NCI-H1694 (cell line): ENCODE measurements at places on chromosomes 5 and 9.

DNA sequence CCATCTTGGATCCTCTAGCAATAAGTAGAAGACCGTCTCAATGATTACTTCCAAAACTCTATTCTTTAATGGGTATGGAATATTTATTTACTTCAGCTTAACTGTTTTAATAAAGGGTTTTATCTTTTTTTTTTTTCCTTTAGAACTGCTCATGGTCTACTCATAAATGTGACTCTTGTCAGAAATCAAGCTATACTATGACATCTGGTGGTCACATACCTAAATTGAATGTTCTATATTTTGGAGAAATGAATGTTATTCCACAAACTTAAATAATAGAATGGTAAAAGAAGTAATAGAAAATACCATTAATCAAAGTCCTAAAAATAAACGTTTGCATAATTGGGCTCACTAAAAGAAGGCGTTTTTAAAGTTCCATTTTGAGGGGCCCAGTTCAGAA is 131.2 kb upstream of the PLCXD3 start:
- no peak for DNase-seq

- DNase-seq, result peak; percentile 49
These were observed 426 bp downstream of the FAM114A2 start for GRCh38 chr5:154038261-154038706.

DNA sequence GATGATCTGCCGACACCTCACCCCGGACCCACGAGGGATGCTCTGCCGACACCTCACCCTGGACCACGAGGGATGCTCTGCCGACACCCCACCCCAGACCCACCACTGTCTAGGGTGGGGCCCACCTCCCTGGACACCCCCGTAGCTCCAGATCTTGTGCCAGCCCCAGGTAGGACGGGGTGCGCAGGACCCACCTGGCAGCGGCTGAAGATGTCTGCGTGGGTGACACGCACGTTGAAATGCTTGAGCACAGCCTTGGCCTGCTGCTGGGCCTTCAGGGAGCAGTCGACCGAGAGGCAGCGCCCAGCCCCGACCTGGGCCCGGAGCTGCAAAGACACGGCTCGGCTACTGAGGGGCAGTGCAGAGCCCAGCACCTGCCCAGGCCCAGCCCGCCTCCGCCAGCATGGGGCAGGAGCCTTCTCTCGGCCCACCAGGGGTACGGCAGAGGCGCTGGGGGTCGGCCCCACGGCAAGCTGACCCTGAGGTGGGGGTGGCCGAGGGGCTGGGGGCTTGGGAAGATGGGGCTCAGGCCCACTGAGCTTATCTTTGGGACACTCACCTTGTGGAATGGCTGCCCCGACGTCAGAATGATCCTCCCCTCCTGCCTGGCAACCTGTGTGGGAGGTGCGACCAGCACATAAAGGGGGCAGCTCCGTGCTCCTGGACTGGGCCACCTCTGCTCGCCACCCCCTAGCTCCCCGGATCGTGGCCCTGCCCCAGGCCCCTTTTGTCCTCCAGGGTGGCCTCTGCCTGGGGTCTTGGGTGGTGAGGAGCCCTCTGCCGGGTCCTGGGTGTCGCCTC is 21.7 kb upstream of the NRARP start:
- DNase-seq, result no peak

GRCh38 chr5:144378681-144379080 is 208.0 kb downstream of the KCTD16 start:
- peak; percentile 91 for DNase-seq

DNA sequence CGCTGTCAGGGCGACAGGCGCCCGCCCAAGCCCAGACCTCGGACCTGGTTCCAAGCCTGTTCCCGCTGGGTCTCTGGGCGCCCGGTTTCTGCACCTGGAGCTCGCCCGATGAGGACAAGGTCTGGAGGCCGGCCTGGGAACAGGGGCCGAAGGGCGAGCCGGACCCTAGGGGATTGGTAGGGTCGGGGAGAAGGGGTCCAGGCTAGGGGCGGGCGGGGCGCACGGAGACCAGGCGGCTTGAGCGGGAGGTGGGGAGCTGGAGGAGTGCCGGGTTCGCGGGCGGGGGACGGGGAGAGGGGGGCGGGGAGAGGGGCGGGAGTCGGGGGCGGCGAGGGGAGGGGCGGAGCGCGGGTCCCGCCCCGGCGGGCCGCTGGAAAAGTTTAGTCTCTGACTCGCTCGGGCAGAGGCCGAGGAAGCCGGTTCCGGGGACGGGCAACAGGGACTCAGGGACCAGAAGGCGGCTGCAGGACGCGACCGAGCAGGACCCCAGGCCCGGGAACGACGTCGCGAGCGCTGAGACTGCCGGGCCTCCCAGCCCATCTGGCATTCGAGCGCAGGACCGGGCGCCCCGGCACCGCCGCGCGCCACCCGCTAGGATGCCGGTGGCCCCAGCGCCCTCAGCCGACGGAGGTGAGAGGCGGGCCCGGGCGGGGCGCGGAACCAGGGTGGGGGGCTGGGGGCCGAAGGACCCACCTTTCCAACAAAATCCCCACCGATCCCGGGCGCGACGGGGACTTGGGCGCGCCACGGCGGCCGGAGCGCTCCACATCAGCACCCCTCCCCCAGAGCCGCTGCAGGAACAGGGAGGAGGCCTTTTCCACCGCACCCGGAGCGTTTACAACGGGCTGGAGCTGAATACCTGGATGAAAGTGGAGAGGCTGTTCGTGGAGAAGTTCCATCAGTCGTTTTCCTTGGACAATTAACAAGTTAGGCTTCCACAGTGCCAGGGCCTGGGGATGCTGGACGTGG is at the start of gene S1PR3:
S1PR3 (plus strand) TSS at position 403 of the 969 bp plus-strand sequence. CDS start 9,733 bp downstream, outside the sequence.
- DNase-seq, result no peak

- no peak for DNase-seq
These were observed 31.1 kb upstream of the CPLX2 start for GRCh38 chr5:175840050-175840841.

GRCh38 chr9:117725426-117725887 is 21.3 kb downstream of the TLR4 start:
- DNase-seq, result no peak

GRCh38 chr9:17969232-17969631 is 390.4 kb downstream of the SH3GL2 start:
- no peak for DNase-seq

- DNase-seq, result no peak
These were observed 40.1 kb downstream of the SLC6A3 start for GRCh38 chr5:1405121-1405520.

DNA sequence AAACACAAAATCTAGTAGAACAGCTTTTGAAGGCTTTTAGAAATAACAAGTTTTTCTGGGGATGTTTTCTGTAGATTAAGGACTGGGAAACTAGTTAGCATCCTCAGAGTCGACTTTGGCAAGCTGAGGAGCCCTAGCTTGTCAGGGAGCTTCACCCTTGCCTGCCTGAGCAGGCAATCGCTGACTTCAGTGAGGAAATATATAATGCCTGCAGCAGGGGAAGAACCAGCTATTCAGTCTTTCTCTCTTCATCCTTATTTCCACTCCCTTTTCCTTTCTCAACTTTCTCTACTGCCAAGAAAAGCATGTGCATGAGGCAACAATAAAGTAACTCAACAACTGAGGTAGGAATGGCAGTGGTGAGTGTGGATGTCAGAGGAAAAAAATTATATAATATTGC is 54.7 kb downstream of the PLK2 start:
- DNase-seq, result no peak

- peak; percentile 32 for DNase-seq
These were observed 10.8 kb upstream of the NIPAL4 start for GRCh38 chr5:157449011-157449723.

DNA sequence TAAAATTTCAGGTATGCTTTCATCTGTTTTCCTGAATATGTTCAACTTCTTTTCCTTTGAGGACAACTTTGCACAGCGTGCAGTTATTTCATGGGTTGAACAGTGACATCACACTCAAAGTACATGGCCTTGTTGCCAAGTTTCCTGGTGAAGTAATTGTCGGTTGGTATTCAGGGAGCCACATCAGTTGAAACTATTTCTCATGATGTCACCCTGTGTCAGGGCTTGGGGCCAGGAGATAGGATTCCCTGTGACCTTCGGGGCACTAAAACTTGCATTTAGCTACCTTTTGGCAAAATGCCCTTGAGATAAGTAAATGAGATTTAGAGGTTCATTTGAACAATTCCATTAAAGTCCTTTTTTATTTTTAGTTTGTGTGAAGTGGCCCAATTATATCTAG is 383.9 kb downstream of the SH3GL2 start:
- DNase-seq, result no peak

GRCh38 chr9:134503301-134504105 is 138.1 kb upstream of the COL5A1 start:
- DNase-seq, result no peak

DNA sequence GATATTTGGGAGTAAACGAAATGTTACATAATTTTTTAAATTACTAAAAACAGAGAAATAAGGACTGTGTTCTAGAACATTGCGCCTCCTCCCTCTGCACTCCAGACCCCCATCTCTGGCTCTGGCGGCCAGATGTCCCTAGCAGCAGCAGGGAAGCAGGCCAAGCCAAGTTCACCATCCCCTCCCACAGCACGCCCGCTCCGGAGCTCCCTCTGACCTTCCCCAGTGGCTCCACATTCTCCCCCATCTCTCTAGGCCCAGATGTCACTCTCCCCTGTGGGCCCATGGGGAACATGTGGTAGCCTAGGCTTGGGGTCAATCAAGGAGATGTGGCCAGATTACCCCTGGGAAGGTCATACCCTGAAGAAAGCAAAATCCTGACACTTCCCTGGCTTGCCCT is 6.3 kb upstream of the WNK2 start:
- DNase-seq, result no peak

GRCh38 chr5:122172207-122172606 is 42.9 kb downstream of the ZNF474 start:
- no peak for DNase-seq

DNA sequence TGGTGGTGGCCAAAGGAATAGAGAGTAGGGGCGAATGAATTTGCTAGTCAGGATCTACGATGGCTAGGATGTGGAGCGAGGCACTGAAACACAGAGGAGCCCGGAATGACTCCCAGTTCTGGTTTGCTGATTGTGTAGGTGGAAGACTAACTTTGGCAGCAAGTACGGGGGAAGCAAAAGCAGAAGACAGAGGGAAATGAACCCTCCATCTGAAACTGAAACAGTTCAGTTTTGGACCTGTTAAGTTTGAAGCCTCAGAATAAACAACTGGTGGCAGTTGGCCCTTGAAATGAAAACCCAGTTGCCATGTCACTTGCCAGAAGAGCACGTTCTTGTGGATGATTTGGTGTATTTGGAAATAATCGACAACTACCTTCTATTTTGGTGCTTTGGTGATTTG is 15.4 kb upstream of the SMIM15 start:
- DNase-seq, result no peak

DNA sequence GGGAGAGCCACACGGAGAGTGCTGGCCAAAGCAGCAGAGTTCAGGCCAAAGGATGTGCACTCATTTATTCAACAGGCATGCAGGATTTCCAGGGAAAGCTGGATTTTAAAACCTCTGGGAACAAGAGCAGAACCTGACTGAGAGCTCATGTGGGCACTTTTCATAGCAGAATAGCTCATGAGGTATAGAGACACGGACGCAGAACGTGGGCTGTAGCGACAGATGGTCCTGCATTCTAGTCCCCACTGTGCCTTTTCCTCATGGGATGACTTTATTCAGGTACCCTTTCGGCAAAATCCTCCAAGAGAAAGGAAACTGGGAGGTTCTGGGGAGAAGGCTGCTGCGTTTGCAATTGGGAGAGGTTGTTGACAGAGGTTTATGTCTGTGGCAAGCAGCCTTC is 5.4 kb downstream of the IL4 start:
- no peak for DNase-seq

- DNase-seq, result no peak
These were observed 61.3 kb downstream of the WDR36 start for GRCh38 chr5:111153483-111153882.

DNA sequence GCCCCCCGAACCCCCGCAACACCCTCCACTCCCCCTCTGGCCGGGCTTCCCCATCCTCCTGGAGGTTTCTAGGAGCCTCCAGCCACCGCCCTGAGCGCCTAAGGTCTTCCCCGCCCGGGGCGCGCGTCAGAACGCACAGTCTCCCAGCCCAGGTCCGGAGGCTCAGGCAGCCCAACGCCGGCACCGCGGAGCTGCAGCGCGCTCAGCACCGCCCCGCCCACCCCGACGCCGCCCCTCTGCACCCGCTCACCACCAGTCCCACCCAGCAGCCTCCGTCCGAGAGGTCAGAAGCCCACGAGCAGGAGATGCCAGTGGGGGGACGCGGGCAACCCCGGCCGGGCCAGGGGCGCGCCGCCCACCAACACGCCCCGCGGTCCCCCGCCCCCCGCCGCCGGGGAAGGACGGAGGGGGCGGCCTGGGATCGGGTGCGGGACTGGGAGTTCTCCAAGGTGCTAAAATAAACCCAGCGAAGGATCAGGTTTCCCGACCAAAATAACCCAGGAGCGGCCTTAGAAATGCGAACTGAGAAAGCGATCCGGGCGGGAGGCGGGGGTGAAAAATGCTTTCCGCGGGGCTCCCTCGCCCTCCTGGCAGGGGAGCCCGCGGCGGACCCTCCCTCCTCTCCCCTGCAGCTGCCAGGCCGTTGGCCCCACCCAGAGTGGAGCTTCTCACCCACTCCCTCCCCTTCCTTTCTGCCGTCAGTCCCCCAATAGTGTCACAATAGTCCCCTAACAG is 6.5 kb upstream of the FAM78A start:
- DNase-seq, result no peak

- no peak for DNase-seq
These were observed 56.6 kb downstream of the C6 start for GRCh38 chr5:41156739-41157138.

- peak; percentile 81 for DNase-seq
These were observed 49.3 kb downstream of the ALG2 start for GRCh38 chr9:99172124-99173091.

DNA sequence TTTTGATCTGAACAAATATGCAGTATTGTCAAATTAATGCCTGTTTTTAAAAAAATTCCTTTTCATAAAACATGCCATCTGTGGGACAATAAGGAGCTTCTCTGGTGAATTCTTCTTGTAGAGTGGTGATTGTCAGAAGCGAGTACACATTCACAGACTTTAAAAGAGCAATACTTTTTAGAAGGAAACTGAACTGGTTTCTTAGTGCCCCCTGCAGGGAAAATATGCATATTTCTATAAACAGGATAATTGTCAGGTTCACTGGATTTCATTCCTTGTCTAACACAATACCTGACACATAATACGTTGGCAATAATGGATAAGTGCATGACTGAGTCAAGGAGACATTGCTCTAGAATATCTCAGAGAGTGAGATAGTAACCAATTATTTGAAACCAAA is 133.7 kb downstream of the KIF4B start:
- DNase-seq, result peak; percentile 30

GRCh38 chr5:155040984-155041653 is 27.6 kb downstream of the KIF4B start:
- DNase-seq, result no peak
